ENCODE measurements at places on chromosomes 13 and 19.
A peak's percentile ranks its signal among the peaks of the same experiment; 100 is the strongest.

DNA sequence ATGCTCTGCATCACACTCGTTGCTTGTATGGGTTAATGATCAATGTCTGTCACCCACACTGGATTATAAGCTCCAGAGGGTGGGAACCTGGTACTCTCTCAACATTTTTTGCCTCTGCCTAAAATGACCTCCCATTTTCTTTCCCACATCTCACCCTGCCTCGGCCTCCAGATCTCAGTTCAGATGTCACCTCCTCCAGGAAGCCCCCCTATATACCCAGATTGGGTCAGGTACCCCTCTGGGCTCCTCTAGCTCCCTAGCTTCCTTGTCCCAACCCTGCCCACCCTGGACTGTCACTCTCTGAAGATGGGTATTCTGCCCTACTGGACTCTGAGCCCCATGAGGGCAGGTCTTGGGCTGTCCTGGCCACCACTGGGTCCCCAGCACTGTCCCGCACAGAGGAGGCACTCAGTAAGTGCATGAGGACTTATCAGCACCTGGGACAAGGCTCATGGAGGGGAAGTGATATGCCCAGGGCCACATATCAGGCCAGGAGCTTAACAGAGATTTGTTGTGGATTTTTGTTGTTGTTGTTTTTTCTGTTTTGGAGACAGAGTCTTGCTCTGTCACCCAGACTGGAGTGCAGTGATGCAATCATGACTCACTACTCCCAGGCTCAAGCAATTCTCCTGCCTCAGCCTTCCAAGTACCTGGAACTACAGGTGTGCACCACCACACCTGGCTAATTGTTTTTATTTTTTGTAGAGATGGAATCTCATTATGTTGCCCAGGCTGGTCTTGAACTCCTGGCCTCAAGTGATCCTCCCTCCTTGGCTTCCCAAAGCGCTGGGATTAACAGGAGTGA lies 23.8 kb downstream of the PRKD2 start:
- no peak for DNase-seq

DNA sequence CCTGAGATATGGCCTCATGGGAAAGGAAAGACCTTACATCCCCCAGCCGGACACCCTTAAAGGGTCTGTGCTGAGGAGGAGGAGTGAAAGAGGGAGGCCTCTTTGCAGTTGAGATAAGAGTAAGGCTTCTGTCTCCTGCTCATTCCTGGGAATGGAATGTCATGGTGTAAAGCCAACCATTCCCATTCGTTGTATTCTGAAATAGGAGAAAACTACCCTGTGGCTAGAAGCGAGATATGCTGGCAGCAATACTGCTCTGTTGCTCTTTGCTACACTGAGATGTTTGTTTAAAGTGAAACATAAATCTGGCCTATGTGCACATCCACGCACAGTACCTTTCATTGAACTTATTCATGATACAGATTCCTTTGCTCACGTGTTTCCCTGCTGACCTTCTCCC lies 783 bp upstream of the ZNF587B start:
- DNase-seq = no peak

DNA sequence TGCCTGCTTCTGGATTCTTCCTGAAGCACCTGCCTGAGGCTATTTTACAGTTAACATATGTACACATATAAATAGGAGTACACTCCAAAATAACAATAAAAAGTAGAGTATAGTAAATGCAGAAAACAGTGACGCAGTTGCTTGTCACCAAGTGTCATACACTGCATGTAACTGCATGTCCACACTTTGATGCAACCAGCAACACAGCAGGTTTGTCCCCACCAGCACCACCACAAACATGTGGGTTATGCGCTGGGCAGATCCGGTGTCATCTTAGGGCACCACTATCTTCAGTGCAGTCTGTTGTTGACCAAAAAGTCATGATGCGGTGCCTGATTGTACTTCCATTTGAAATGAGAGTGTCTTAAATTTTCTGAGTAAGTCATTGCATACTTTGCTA lies 51.3 kb downstream of the COL4A2 start:
- no peak for DNase-seq

DNA sequence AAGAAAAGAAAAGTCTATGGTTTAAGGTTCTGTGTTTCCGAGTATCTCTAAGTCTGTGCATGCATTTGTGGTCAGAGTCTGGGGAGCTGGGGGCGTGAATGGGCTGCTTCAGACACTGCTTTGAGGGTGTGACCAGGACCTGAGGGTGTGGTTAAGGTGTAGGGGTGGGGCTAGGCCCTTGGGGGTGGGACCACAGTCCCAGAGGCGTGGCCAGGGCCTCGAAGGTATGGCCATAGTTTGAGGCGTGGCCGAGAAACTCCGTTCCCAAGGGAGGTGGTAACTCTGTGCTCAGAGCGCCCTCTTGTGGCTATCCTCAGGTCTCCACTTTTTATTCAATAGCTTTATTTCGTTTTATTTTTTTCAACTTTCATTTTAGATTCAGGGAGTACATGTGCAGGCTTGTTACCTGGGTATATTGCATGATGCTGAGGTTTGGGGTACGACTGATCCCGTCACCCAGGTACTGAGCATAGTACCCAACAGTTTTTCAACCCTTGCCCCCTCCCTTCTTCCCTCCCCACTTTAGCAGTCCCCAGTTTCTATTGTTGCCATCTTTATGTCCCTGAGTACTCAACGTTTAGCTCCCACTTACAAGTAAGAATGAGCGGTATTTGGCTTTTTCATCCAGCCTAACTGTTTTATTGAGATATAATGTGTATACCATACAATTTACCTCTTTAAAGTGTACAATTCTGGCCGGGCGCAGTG lies 7.0 kb upstream of the CBLC start:
- peak; percentile 96 for DNase-seq

DNA sequence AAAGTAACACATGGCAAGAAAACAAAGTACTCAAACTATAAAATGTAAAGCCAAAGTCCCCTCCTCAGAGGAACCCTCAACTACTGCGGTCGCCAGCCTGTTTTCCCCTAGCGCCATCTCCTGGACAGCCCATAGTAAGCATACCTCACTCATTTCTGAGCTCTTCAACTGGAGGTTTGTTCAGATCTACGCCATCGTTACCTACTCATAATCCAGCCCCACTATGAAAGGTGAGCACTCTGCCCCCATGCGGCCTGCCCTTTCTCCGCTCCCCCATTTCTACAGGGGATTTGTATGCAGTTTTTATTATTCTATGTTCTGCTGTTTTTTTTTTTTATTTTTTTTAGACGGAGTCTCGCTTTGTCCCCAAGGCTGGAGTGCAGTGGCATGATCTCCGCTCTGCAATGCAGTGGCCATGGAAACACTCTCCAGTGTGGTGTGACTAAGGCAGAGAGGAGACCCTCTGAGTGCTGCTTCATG lies 26.2 kb downstream of the OPA3 start:
- no peak for DNase-seq

- no peak for DNase-seq
Measured at GRCh38 chr19:29897466-29897865, 44.6 kb upstream of the URI1 start.

- DNase-seq = no peak
Measured at GRCh38 chr19:4233282-4233853, 4.0 kb downstream of the EBI3 start.

GRCh38 chr19:10513223-10513622 lies 4.0 kb downstream of the S1PR5 start:
- DNase-seq = no peak

DNA sequence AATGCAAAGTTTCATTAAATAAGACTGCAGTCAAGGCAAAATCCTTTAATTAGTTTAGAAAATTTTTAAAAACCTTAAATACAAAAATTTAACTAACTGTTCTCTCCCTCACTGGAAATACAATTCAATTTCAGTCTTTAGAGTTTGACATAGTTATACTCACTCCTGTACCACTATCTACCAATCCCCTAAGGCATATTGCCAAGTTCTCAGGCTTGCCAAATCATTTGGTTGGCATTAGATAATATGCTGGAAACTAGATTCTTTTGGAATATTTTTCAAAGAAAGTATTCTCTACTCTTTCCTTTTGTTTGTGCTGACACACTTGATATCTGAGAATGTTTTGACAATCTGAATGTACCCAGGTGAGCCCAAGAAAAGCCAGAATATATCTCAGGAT lies 77.2 kb downstream of the TSC22D1 start:
- DNase-seq = no peak

DNA sequence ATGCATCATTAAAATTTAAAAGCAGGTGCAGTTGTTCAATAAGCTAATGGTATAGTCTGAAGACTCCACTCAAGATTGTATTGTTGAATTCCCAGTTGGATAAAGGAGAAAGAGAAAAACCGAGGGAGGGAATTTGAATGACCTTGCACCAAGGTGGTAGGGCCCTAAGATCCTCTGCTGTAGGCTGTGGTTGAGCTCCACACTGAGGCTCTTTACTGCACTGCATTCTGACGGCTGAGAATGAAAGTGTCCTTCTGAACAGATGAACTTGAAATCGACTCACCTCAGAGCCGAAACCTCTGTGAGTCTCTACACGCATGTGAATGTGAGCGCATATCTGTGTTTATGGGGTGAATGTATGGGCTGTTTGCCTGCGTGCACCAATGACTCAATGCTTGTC lies 388.9 kb upstream of the DACH1 start:
- DNase-seq = no peak

DNA sequence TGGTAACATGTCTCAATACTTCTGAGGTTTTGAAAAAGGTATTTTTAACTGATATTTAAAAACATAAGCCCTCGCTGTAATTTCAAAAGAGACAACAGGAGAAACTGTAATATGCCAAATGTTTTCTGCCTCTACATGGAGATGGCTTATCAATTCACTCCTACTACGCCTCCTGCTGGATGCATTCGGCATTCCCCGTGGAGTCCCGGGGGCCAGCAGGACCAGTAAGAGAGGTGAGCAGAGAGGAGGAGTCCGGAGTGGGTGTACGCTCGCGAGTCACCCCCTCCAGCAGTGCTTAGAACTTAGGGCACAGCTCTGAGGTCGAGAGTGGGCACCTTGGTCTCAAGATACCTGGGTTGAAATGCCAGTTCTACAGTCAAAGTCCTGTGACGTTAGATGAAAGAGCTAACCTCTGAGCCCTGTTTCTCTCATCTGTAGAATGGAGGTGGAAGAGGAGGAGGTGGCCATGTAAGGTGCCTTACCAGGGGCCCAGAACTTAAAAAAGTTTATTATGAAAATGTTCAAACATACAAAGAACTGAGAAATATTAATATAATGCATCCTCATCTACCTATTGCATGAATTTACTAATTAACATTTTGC lies 110.2 kb downstream of the STK24 start:
- no peak for DNase-seq

DNA sequence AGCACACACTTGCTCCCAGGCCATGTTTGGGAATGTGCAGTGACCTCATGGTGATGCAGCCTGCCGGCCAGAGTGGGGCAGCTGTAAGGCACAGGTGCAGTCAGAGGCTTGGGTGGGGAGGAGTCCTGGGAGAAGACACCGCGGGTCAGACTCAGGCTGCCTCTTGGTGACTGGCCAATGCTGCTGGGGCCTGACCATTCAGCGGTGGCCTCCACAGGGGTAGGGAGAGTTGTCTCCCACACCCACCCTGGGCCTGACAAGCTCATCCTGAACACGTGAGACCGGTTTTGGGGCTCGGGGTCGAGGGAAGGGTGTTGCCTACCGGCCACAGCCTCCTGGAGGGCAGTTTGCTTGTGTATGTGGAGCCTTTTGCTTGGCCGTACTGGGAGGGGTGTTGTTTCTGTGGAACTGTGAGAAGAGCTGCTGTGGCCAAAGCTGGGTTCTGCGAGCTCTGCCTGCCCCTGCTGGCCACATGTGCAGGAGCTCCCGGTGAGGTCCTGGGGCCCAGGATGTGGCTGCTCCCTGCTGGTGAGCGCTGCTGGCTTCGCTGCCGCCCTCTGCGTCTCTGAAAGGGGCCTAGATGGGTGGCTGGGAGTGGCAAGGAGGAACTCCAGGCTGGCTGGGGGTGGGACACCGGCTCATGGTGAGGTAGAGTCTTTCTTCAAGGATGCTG lies 22.1 kb downstream of the UPF1 start:
- no peak for DNase-seq

DNA sequence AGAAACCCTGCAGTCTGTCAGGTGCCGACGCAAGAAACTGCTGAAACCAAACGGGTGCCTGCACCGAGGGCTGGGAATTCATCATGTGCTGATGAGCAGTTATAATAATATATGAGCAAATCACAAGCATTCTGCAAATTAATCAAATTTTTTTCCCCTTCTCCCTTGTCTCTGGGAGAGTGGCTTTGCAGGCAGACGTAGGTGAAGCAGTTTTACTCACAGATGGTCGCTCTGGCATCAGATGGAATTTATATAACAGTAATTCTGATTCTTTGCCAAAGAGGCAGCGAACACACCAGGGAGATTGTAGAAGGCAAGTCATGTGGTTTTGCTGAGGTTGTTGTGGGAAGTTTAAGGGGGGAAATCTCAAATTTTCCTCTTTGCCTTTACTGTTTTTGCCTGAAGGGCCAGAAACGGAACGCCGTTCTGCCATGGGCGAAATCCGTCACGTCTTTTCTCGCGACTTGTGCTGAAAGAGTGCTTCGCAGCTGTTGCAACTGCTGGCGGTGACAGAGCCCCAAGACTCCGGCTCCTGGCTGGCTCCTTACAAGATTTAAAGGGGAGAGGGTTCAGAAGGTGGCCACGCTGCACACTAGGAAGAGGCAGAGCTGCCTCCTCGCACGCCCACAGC lies 320.1 kb downstream of the ZNF536 start:
- DNase-seq = no peak

GRCh38 chr13:101465877-101466276 lies 13.4 kb downstream of the ITGBL1 start:
- no peak for DNase-seq

DNA sequence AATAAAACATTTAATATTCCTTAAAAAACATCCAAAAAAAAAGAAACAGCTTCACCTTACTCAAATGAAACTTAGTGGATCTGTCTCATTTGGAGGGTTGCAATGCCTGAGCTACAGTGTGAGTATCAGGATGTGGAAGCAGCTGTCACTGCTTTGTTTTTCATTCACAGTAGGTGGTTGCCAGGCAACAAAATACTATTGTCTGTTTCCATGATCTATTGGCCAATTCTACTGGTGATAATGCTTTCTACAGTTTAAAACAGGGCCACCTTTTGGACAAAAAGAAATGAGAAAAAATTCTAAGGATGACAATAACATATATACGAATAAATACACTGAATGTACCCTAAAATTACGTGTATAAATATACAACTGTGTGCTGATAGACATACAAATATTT lies 3.0 kb downstream of the ENOX1 start:
- no peak for DNase-seq

DNA sequence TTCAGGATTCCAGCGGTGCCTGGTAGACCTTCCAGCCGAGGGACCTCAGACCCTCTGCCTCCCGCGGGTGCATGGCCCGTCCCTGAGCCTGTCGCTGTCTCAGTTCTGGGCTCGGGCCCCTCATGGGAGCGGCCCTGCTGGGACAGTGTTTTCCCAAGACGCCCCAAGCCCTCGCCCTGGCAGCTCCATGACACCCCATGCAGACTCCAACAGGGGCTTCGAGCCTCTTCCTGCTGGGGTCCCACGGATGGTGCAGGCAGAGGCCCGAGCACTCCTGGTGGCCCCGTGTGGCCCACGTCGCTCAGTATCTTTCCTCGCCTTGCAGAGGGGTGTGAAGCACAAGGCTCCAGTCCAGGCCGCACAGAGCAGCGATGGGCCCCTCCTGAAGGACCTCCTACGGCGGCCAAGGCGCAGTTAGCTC lies 88.8 kb upstream of the MCF2L start:
- DNase-seq = no peak

GRCh38 chr13:90686442-90686841 lies 661.0 kb upstream of the MIR17HG start:
- no peak for DNase-seq

- DNase-seq = no peak
Measured at GRCh38 chr13:58587183-58587582, 955.6 kb downstream of the PCDH17 start.

GRCh38 chr19:44943801-44944249 lies 1.8 kb downstream of the APOC4 start:
- peak; percentile 60 for DNase-seq

GRCh38 chr13:48400090-48400694 lies 12.7 kb downstream of the LPAR6 start:
- DNase-seq = no peak
